ENCODE measurements at places on chromosomes 16 and 17.

DNA sequence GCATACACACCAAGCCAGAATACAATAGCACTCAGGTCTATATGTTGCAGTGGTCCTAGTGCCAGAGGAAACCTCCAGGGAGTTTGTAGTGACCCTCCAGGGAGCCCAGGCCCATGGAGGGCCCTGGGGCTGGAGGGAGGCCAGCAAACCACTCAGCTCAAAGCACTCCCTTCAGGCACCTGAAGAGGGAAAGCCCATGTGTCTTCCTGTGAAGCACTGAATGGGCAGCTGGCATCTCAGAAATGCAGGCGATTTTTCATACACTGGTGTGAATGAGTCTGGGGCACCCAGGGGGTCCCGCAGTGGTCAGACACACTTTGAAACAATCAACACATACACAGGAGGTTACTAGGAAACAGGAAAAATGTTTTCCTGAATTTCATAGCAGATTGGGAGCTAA is 12.8 kb downstream of the TBC1D26 start:
- no peak for DNase-seq

GRCh38 chr17:16569358-16569712 is 331 bp upstream of the ZNF287 start:
- no peak for DNase-seq

GRCh38 chr16:19907161-19907992 is 22.7 kb upstream of the GPRC5B start:
- DNase-seq = peak; percentile 44

DNA sequence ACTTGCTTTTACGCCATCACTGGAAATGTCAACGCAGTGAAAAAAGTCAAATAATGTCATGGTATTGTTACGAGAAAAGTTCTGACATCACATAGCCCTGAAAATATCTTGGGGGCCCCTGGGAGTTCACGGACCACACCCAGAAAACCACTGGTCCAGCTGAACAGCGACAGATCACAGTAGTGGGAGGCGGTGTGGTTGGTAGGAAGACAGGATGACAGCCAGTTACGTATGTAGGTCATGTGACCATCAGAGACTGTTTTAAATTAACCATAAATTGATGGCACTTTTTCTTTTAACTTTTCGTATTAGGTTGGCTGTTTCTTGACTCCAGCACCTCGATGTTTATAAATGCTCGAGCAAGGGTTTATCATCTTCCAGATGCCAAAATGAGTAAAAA is 11.9 kb downstream of the ERCC4 start:
- no peak for DNase-seq

GRCh38 chr17:63039342-63039741 is 73.3 kb downstream of the TANC2 start:
- peak; percentile 53 for DNase-seq

DNA sequence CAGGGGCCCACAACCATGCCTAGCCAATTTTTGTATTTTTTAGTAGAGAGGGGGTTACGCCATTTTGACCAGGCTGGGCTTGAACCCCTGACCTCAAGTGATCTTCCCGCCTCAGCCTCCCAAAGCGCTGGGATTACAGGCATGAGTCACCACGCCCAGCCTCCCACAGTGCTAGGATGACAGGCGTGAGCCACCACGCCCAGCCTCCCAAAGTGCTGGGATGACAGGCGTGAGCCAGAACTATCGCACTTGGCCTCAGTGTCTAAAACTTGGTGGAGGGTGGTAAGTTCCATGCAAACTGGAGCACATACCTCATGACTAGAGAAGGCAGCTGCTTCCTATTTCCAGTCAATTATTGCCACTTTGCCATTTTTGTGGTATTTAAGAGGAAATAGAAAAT is 7.1 kb downstream of the HSD17B2 start:
- no peak for DNase-seq

GRCh38 chr16:19853742-19854542 is 30.7 kb downstream of the GPRC5B start:
- no peak for DNase-seq

DNA sequence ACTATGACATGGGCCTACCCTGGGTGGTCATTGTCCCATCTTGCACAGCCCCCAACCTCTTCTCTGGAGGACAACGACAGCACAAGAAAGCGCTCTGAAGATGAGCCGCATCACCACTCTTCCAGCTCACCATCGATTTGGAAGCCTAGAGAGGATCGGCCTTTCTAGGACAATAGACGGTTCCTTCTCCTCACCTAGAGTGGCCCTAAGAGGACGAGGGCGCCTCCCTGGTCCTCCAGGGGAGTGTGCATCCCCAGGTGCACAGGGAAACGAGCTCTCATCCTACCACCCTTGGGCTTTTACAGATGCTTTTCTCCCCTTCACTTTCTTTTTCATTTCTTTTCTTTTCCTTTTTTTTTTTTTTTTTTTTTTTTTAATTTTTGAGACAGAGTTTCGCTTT is 20.3 kb upstream of the SLC52A1 start:
- no peak for DNase-seq

DNA sequence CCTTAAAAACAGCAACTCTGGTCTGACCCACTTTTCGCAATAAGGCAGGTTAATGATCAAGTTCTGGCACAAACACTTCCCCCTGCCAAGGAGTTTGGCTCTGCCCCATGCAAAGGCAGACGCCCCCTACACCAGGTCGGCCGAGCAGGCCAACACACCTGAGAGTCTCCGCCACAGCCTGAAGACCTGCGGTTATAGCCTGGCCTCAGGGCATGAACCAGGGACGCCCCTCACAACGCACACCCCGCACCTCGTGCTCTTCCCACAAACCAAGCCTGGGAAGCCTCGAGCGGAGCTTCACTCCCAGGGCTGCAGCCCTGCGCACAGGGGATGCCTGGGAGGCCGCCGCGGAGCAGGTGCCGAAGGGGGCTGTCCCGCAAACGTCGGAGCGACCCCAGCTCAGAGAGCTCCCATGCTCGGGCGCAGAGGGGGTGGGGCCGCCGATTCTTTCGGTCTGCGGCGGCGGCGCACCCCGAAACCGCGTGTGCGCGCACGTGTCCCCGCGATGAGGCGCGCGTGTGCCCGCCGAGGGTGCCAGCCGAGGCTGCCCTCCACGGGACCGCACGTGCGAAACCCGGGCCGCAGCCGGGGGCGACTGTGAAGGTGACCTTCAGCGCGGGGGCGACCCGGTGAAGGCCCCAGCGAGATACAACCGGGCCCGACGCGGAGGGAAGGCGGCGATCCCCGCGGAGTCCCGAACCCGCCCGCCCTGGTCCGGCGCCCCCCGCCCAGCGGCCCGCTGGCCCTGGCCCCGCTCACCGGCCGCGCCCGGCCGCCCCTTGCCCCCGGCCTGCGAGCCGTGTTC is 559 bp downstream of the CLUH start:
- no peak for DNase-seq

DNA sequence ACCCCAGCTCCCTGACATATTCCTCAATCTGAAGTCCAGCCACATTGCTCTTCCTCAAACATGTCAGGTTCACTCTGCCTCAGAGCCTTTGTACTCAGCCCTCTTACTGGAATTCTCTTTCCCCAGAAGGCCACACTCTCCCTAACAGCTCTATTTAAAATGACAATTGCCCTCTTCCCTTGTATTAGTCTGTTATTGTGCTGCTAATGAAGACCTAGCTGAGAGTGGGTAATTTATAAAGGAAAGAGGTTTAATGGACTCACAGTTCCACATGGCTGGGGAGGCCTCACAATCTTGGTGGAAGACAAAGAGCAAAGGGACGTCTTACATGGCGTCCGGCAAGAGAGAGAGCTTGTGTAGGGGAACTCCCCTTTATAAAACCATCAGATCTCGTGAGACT is 46.0 kb downstream of the HS3ST2 start:
- DNase-seq = no peak

DNA sequence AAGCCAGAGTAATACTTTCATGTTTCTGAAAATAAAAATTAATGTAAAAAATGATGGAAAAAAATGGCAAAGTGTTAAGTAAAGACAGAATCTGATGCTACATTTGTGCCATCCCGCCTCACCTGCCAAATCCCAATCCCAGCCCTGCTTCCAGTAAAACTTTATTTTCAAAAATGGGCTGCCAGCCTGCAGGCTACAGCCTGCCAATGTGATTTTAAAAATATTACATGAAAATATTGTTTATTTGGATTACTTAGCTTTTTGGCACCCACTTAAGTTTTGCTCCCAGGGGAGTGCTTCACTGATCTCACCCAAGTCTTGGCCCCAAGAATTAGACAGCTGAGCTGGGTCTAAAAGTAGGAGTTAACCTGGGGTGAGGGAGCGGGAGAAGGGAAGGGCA is 112.8 kb downstream of the C16orf78 start:
- DNase-seq = no peak

GRCh38 chr17:3006801-3007200 is 56.6 kb downstream of the OR1D5 start:
- DNase-seq = no peak

GRCh38 chr17:4636474-4637100 is 4.9 kb downstream of the ALOX15 start:
- no peak for DNase-seq

DNA sequence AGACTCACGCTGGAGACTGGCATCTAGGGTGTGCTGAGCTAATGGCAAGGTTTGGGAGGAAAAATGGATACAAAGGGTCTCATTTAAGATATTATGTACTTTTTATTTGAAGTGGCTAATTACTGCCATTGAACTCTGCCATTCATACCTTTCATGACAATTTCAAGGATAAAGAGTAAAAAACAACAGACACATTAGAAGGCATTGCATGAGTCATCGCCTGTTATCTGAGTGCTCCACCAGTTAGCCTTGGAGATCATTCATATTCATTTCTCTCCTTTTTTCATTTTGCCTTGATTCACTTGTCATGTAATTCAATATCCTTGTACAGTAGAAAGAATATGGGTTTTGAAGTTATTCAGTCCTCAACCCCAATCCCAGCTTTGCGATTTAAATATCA is 109.5 kb downstream of the CDH8 start:
- peak; percentile 95 for DNase-seq

DNA sequence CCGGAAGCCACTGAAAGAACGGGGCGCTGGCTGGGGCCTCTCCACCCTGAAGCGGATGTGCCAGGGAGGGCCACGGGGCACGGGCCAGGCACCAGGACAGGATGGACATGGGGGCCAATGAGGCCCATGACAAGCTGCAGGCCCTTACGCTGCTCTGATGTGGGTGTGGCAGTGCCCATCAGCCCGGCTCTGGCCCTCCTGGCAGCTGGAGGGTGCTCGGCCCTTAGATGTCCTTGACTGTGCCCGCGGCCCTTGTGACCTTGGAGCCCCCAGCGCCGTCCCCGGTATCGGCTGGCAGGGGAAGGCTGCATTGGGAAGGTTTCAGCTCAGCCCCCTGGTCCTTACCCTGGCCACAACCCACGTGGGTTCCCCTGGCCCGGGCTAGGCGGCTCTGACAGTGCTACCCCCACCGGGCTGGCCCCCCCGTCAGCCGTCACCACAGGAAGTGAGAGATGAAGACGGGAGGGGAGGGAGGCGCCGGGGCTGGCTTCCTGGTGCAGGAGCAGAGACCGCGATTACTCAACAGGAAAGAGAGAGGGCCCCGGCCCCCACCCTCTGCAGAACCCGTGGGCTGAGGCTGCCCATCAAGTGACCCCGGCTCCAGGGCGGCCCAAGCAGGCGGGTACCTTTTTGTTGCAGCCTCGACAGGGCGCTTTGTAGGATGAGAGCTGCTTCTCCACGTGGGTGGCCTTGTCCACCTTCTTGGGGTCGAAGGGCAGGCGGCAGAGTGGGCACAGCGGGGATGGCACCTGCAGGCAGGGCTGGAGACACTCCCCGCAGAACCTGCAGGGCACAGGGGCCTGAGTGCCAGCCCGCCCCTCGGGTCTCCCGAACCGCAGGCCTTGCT is 5.3 kb downstream of the RNF166 start:
- DNase-seq = no peak

GRCh38 chr16:25100511-25100910 is 11.0 kb upstream of the LCMT1 start:
- DNase-seq = no peak

DNA sequence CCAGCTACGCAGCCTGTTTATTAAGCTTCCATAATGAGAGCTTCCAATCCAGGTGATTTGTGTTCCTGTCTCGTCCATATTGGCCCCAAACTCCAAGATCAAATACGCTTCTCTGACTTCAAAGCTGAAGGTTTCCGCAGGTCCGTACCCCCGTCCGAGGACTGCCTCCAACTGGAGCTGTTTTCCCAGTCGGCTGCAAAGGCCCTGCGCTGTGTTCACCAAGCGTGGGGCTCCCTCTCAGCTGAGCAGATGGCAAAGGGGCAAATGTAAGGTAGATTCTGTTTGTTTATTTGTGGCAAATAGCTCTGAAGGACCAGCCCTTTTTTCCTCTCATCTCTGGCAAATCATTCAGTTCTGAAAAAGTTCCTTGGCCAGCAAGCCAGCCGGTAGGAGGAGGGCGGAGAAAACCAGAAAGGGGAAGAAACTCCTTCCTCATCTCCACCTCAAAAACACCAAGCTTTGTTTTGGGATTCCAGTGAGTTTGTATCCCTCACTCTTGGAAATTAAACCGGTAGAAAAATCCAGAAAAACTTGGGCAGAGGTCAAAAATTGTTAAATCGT is 35.2 kb downstream of the NXN start:
- no peak for DNase-seq

DNA sequence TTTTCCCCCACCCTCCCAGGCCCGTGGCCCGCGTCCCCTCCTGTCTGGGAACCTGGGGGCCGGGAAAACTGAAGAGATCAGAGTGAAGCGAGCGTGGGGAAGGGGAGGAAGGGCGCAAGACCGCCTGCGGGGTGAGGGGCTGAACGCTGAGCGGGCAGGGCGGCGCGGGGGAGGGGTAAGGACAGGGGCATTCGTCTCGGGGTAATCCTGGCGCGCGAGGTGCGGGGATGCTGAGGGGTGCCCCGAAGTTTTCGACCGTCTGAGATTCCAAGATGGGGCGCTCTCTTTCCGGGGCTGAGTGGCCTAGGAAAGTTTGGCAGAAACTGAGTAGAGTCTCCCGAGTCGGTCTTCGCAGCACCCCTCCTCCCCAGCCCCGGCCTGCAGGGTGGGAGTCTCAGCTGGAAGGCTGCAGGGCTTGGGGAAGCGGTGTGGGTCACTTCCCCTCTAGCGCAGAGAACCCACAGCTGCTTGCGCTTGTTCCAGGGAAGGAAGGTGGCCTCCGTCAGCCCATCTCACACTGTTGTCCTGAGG is 555 bp downstream of the TTYH2 start:
- DNase-seq = no peak

DNA sequence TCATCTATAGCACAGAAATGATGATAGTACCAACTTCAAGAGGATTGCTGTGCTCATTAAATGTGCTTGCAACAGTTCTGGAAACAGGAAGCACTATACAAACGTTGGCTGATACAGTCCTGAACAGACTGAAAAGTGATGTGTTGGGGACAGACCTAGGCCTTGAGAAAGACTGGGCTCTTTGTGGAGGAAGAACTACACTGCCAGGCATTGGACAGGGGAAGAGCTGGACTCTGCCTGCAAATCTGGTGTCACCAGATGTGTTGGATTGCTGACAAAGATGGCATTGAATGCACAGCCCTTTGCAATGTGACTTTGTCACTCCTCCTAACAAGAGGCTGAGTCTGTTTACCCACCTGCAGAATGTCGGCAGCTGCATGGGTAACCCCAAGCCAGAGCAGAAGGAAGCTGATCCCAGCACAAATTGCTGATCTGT is 12.4 kb upstream of the ST6GALNAC2 start:
- DNase-seq = no peak

Measured in NCI-H748 treated with DMSO at 0.1 percent for 48 hours (cell line).